Hematopoietic multipotent progenitor cell treated with erythropoietin and hydrocortisone succinate and interleukin-3 and kit ligand, for 6 days (in vitro differentiated cells): ENCODE measurements at places on chromosomes 11 and 22.

DNA sequence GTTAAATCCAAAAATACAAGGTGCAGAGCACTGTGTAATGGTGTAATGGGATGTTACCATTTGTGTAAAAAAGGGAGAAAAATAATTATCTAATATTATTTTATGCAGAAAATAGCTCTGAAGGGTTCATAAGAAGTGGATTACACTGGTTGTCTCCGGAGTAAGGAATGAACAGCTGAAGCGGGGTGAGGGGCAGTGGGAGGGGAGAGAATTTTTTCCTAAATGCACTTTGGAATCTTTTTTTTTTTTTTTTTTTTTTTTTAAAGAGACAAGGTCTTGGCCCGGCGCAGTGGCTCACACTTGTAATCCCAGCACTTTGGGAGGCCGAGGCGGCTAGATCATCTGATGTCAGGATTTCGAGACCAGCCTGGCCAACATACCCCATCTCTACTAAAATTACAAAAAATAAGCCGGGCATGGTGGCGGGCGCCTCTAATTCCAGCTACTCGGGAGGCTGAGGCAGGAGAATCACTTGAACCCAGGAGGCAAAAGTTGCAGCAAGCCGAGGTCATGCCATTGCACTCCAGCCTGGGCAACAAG, 6.8 kb upstream of the POLR3H start:
- no peak for DNase-seq

GRCh38 chr11:74453373-74453975, 13.9 kb downstream of the KCNE3 start:
- peak; percentile 88 for DNase-seq

- DNase-seq: peak; percentile 95
Observed at GRCh38 chr11:3824714-3825472, 15.9 kb downstream of the RHOG start.

DNA sequence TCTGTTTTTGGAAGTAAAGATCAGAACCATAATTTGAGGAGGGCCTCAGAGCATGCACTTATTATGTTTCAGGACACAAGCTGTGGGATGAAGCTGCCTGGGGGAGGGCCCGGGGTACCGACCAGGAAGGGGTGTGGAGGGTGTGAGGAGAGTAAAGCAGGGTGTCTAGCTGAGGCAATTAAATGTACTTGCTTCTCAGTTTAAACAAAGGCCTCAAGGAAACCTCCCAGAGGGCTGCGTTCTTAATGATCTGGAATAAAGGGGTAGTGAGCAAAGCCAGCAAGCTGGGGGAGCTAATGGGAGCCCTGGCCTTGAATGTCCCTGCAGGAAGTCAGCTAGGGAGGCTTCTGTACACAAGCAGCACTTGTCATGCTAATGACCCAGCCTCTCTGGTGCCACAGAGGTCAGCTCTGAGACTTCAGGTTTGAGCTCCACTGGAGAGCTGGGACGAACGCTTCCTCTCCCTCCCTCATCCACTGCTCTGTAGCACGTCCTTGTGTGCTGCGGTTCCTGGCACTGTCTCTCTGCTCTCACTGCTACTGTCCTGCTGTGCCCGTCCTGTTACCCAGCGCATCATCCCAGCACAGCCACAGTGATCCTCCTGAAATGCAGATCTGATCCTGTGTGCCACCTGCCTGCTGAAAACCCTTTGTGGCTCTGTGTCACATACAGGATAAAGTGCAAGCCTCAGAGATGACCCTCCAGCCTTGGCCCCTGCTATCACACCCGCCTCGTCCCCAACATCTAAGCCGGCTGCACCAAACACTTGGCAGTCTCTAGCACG, 159.7 kb downstream of the DBX1 start:
- no peak for DNase-seq

- peak; percentile 49 for DNase-seq
Observed at GRCh38 chr22:36160499-36160942, at the start of gene APOL3. Gene APOL3 (minus strand): TSS chr22:36160755. CDS start chr22:36149055, 11,700 bp downstream.
